ENCODE measurements at places on chromosomes 12 and 14. TPM values are rescaled to one million over a fixed set of nuclear protein-coding genes. Genes with fewer than 3 reads are reported as not detected.

GRCh38 chr14:105605464-105606304, 79.3 kb downstream of the TMEM121 start:
- no peak for DNase-seq

DNA sequence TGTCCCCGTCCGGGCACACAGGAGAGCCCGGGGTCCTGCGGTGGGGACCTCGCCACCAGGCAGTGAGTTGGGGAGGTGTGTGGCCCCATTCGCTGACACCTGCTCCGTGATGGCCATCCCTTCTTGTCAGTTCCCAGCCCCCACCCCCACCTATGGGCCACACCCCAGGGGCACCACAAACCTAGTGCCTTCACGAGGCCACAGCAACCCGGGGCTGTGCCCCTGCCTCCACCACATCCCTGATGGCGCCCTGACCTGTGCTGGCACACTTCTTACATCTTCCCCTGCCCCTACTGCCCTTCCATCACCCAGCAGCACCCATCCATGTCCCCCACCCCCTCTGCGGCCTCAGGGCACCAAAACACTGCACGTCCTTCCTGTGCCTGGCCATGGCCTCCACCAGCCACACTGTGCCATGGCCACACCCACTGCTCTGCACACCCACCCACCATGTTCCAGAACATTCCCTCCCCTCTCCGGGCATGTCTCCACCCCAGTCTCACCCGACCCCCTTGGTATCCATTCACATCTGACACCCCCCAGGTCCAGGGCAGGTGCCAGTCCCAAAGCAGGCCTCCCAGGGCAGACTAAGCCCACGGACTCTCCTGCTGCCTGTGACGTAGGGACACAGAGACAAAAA, 24.4 kb downstream of the JAG2 start:
- DNase-seq = no peak

DNA sequence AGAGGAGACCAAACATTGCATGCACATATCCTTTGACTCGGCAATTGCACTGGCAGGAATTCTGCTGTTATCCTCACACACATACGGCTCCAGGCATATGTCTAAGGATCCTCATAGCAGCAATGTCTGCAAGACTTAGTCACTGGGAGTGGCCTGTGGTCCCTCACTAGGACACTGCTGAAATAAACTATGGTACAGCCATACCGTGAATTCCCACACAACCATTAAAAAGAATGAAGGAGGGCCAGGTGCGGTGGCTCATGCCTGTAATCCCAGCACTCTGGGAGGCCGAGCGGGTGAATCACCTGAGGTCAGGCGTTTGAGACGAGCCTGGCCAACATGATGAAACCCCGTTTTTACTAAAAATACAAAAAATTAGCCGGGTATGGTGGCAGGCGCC, 105.1 kb downstream of the ZFP36L1 start:
- DNase-seq = peak; percentile 93

DNA sequence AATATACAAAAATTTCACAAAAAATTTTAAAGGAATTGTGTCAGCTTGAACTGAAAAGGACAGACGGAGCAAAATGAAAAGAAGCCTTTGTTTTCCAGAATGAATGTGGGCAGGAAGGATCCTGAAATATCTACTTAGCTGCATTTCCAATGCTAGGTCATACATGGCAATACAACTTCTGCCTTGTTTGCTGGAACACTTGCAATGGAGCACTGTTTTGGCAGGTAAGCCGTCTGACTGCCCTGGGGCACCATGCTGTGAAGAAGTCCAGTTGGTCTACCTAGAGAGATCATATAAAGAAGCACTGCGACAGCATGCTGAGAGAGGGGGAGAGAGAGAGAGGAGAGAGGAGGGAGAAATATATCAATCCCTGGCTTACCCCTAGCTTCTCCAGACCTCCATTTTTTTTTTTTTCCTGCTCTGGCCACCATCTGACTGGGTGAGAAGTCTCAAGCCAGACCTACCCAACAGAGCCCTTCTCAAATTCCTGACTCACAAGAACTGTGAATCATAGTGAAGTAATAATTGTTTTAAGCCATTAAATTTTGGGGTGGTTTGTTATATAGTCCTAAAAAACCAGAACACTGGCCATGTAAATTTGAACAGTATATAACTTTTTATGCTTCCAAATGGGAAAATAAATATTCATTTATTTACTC, 97.1 kb upstream of the PRICKLE1 start:
- peak; percentile 27 for DNase-seq

- DNase-seq = peak; percentile 84
Measured at GRCh38 chr14:22822571-22823098, 7.1 kb upstream of the MRPL52 start.

DNA sequence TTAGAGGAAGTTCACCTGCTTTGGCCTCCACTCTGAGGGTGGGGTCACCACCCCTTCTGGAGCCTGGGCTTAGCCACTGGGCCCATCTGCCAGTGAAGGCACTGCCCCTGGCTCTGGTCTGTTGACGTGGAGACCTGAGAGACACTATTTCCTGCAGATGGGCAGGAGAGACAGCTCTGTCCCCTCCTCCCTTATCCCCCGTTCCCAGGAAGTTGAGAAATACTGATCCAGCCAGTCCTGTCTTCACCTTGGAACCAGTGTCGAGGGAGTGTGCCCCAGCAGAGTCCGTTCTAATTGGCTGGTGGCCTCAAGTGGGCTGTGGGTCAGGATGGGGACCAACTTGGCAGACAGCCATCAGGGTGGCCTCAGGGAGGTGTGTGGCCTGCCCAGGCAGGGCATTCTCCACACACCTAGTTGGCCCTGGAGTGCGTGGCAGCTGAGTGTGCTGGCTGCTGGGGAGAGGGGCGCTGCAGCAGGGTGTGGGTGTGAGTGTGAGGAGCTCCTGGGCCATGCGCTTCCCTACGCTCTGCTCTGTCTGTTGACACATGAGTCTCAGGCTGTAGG, 25.4 kb downstream of the CLSTN3 start:
- DNase-seq = no peak

GRCh38 chr12:48194799-48195201, 8.3 kb downstream of the OR10AD1 start:
- DNase-seq = no peak

GRCh38 chr14:97388408-97388807, 591.2 kb downstream of the VRK1 start:
- DNase-seq = no peak

DNA sequence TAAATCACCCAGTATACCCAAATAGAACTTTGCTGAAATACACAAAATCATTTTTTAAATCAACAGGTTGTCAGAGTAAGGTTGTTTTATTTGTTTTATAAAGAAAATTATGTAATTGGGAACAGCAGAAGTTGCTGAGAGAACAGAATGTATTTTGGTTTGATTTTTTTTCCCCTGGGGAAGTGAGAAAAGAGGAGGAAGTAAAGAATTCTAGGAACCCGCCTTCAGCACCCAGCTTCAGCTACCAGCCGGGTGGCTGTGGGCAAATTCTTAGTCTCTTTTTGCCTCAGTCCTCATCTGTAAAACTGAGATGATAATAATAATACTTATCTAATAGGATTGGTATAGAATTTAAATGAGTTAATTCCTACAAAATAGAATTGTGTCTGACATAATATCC, 119.4 kb downstream of the SRGAP1 start:
- no peak for DNase-seq

- peak; percentile 78 for DNase-seq
Measured at GRCh38 chr12:74890237-74890599, 319.4 kb downstream of the KCNC2 start.

The CHGA gene
- not detected for total RNA-seq

- DNase-seq = peak; percentile 90
Measured at GRCh38 chr12:108826101-108826806, 31.1 kb downstream of the SSH1 start.

The GPR162 gene
- total RNA-seq = 0.74 TPM

DNA sequence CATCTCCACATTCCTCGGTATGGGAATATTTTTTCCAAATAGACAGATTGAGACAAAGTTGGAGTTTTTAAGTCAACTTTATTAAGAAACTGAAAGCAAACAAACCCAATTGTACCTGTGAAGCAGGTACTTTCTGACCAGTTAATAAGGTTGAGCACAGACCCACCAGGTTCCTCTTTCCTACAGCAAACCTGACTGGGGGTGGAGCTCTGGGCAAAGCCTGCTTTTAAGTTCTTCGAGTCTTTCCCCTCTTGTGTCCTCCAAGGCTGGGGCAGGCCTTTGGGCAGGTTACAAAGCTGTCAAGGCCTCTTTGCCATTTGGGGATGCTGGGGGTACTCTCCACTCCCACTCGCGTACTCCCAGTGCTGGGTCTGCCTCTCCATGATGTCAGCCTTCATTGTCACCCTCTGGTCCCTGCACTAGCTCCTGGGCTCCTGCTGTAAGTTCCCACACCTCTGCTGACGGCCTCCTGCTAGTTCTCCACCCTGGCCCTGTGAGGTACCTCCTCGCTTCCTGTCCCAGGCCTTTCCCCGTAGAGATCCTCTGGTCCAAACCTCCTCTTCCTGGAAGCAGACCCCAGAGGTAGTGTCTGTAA, 3.2 kb downstream of the KCNH3 start:
- DNase-seq = no peak

- peak; percentile 34 for DNase-seq
Measured at GRCh38 chr14:59897757-59898383, 22.1 kb upstream of the LRRC9 start.

DNA sequence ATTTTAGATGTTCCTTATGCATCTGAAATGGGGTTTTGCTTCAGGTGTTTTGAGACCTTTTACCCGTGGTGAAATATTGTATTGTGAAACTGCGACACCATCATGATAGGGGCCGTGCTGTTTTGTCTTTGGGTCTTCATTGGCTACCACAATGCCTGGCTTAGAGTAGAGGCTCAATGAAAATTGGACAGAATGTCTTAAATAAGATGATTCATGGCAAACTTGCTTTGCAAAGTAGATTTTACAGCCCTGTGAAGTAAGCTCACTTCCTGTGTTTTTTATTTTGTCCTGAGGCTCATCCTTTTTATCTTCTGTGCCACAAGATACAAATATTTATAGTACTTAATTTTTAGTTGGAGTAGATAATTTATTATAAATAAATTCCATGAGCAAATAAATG, 111.3 kb upstream of the FRMD6 start:
- DNase-seq = no peak

- no peak for DNase-seq
Measured at GRCh38 chr14:99822800-99823455, 29.7 kb downstream of the EML1 start.

The ANP32D gene
- not detected for total RNA-seq

The TMEM30B gene
- not detected for total RNA-seq

DNA sequence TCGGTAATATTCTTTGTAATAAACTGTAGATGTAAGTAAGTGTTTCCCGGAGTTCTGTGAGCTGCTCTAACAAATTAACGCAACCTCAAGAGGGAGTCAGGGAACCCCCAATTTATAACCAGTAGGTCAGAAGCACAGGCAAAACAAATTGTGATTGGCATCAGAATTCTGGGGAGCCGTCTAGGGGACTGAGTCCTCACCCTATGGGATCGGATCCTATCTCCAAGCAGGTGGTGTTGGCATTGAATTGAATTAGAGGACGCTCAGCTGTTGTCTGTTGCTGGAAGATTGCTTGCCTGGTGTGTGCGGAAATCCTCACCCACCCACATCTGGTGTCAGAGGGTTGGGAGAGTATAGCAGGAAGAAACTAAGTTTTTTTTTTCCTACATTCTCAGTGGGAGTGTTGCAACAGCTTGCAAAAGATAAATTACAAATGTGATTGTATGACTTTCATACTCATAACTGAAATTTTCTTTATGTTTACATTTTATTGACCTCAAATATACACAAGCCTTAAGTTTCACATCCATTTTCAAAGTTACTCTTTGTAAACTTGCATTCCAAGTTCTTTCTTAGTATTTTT, 5.5 kb downstream of the TMEM52B start:
- DNase-seq = no peak

DNA sequence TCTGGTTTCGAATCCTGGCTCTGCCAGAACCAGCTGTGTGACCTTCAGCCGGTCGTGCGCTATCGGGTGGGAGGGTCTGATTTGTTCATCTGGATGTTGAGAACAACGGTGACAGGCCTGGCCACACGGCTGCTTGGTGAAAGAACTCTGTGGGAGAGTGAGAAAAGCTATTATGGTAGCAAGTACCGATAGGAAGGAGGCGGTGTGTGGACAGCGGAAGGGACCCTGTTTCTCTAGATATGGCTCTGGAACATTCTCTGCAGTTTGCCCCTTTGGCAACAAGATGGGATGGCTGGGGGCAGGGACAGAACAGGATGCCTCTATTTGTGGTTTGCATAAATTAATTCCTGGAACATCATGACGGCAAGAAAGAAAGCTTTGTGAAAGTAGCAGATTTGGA, 347.3 kb downstream of the AACS start:
- DNase-seq = no peak

The SIX6 gene
- total RNA-seq = 0.12 TPM

All from Daoy (cell line).